SW 1271 (cell line): ENCODE measurements at places on chromosomes 1 and 21.

- DNase-seq, result no peak
These were observed 548.5 kb upstream of the NEGR1 start for GRCh38 chr1:72830606-72831390.

GRCh38 chr21:45598666-45599065 lies 44.9 kb upstream of the PCBP3 start:
- no peak for DNase-seq

DNA sequence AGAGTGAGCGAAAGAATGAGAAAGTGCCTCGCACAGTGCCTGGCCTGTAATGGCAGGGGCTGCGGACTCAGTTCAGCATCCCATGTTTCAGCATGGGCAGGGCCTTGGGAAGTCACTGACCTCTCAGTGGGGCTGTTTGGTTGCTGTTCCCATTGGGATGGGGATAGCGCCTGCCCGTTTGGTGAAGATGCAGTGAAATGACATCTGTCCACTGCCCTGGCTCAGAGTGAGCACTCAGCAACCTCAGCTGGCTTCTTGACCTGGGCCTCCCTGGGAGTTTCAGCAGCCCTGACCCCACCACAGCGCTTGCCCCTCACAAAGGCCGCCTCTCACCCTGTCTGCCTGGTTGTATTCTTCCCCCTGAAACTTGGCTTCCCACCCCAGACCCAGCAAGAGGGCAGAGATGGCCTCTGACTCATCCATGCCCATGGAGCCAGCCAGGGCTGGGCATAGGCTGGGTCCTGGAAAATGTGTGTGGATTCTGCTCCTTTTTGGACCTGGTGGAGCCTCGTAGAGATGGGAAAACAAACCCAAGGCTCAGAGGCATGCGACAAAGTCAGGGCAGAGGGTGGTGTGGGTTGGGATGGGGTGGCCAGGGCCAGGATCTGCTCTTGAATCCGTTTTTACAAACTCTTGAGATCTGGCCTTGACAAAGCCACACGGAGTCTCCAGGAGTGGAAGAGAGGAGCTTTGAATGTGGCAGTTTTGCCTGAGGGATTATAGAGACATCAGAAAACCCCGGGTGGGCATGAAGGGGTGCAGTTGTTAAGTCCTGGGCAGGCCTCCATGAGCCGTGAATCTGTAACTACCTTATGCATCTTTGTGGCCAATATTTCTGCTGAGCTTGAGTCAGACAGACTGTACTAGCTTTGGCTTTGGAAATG lies 1.2 kb downstream of the XKR8 start:
- no peak for DNase-seq

GRCh38 chr1:185250063-185250462 lies 67.0 kb downstream of the IVNS1ABP start:
- DNase-seq, result no peak

DNA sequence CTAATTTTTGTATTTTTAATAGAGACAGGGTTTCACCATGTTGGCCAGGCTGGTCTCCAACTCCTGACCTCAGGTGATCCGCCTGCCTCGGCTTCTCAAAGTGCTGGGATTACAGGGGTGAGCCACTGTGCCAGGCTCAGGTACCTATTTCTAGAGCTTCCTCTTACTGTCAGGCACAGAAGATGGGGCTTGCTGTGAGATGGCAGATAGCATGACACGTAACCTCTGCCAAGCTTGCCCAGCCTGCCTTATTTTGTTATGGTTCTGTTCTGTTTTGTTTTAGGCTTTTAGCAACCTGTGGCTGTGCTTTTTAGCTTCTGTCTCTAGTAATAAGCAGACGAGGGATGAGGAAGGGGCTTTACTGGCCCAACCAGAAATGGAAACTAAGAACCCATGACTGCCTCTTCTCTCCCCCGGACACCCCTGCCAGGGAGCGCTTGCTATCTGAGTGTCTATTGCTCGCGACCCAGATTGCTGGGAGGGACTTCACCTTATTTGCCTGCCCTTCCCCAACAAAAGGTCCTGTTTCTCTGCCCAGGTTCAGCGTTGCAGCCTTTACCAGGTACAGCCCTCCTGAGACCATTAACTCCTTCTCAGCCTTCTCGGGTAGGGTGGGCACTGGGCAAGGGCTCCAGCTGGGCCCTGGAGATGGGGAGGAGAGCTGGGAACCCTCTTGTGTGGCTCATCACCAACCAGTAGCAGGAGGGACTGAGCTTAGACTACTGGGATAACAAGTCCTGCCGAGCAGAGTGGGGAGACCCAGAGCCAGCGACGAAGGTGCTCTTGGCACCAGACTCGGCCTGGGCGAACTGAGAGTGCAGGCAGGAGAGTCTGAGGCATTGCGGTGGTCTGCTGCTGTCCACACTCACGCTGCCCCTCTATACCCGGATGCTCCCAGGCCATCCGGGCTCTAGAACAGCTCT lies 13.5 kb upstream of the LGR6 start:
- no peak for DNase-seq

DNA sequence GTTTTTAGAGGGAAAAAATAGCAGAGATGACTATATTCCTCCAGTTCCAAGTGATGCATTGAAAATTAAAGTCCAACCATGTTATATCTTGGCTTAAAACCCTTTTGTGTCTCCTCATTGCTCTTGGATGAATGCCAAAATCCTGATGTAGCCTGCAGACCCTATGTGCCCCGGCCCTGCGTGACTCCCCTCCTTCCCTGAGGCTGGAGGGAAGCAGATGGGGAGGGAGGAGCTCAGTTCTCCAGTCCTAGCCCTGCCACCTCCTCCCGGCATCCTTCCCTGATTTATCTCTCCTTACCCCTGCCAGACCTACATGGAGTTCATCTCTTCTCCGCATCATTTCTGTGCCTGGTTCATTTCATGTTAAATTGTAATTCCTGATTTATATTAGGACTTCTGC lies 397.4 kb downstream of the PTPRU start:
- peak; percentile 19 for DNase-seq

DNA sequence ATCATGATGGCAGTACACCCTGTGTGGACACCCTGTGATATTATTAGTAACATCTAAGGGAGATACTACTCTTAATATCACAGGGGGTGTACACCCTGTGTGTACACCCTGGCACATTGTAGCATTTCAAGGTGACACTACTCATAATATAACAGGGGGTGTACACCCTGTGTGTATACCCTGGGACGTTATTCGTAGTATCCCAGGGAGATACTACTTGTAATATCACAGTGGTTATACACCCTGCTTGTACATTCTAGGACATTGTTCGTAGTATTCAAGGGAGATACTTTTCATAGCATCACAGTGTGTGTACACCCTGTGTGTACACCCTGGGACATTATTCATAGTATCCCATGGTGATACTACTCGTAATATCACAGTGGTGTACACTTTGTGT lies 67.4 kb upstream of the CNIH3 start:
- DNase-seq, result no peak

DNA sequence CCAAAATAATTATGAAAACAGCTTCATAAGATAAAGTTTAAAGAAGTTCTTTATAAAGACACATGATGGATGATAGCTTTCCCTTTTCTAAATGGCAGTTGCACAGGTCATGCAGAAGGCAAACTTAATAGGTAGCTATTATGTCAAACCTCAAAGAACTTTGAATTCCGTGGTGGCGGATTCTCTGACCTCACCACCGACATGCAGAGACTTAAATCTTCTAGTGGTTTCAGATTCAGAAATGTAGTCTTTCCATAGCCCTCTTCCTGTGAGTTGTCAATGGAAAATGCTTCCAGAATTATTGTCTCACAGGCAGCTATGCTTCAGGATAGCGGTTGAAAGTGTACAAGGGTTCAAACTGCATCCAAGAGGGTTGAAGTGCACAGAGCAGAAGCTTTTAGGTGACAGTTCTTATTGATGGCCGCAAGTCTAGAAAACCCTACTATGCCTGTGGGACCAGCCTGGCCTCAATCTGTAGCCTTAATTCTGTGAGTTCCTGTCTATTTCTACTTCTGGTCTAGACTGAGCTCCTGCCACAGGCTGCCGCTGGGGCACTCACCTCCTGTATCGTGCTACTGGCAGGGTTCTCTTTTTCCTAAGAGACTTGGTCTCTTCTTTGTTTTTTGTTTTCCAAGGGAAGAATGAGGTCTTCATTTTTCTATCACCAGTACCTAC lies 117.0 kb upstream of the ERRFI1 start:
- no peak for DNase-seq

- DNase-seq, result no peak
These were observed 178.0 kb upstream of the IVNS1ABP start for GRCh38 chr1:185495007-185495406.

- no peak for DNase-seq
These were observed 21.5 kb upstream of the GPR37L1 start for GRCh38 chr1:202101184-202101583.
